ENCODE measurements at places on chromosomes 11 and 22. TPM values are rescaled to one million over a fixed set of nuclear protein-coding genes. Genes with fewer than 3 reads are reported as not detected.
A peak's percentile ranks its signal among the peaks of the same experiment; 100 is the strongest.

NELL1 gene
- total RNA-seq, result not detected

ESAM gene
- total RNA-seq, result 26.5 TPM

TSPAN18 gene
- 2.8 TPM for total RNA-seq

ASPHD2 gene
- total RNA-seq, result 28.0 TPM

MAML2 gene
- 24.9 TPM for total RNA-seq

GRCh38 chr11:88384004-88384668, 46.6 kb upstream of the CTSC start:
- peaks cover 4% of the 10 kb centered on the region for H3K4me1 ChIP-seq
- no peak overlapping the region for H3K27ac ChIP-seq
- H3K27me3 ChIP-seq, result no peaks in the 10 kb centered on the region
- no peaks in the 10 kb centered on the region for H3K36me3 ChIP-seq
- DNase-seq, result no peak

DNA sequence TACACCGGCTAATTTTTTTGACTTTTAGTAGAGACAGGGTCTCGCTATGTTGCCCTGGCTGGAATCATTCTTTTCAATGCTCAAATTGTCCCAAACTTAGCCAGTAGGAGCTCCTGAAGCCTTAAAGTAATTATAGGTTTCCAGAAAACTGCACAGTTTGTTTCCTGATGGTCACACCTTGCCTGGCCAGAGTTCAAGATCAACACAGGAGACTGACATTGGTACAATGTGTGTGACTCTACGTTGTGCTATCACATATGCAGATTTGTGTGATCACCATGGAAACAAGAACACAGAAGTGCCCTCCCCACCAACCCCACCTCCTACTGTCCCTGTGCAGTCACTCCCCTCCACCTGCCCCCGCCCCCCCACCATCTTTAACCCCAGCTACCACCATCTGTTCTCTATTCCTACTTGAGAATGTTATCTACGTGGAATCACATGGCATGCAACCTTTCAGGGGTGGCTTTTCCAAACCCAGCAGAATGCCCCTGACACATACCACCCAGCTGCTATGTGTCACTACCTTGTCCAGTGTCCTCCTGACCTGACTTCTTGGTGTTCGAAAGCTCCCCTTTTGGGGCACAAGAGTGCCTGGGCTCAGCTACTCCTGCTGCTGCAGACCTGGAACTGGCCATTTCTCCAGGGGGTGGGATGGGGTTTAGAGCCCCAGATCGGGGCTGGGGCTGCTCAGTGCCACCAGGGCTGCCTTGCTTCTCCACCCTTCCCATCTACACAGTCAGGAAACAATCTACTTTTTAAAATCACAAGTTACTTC, 6.1 kb upstream of the NAP1L4 start:
- DNase-seq, result peak; percentile 37
- peaks cover 33% of the 10 kb centered on the region for H3K36me3 ChIP-seq
- peaks cover 35% of the 10 kb centered on the region for H3K4me1 ChIP-seq
- no peak overlapping the region for H3K4me3 ChIP-seq
- no peaks in the 10 kb centered on the region for H3K27me3 ChIP-seq
- H3K27ac ChIP-seq, result no peak overlapping the region

- H3K27me3 ChIP-seq, result peaks cover 43% of the 10 kb centered on the region
- peaks cover 44% of the 10 kb centered on the region for H3K4me1 ChIP-seq
- DNase-seq, result peak; percentile 90
- no peaks in the 10 kb centered on the region for H3K36me3 ChIP-seq
- H3K27ac ChIP-seq, result peak overlapping the region; percentile 69
- H3K4me3 ChIP-seq, result peak overlapping the region; percentile 45
Measured at GRCh38 chr11:64745521-64746328, 1.8 kb upstream of the RASGRP2 start.

GRCh38 chr11:14119357-14119756, 156.8 kb downstream of the SPON1 start:
- no peaks in the 10 kb centered on the region for H3K36me3 ChIP-seq
- H3K4me3 ChIP-seq, result no peak overlapping the region
- no peak for DNase-seq

DNA sequence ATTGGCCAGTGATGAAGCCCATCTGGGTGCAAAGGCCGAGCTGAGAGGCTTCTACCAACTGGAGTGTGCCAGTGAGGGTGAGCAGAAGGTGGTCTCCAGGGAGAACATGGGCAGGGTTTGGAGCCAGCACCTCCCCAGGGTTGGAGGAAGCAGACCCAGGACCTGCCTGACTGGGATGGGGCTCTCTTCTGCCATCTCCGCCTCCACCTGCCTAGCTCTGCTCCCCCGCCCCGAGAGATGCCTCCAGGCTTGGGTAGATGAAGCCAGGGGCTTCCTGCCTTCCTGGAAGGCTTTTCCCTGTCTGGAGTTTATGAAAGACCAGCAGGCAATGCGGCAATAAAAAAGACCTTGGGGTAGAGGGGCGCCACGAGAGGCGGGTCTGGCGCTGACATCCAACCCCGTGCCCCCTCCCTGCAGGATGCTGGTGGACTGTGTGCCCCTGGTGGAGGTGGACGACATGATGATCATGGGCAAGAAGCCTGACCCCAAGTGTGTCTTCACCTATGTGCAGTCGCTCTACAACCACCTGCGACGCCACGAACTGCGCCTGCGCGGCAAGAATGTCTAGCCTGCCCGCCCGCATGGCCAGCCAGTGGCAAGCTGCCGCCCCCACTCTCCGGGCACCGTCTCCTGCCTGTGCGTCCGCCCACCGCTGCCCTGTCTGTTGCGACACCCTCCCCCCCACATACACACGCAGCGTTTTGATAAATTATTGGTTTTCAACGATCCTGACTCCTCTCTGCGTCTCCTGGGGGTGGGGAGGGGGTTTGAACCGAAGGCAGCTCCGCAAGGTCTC, 3.3 kb downstream of the SELENOM start:
- H3K27me3 ChIP-seq, result no peaks in the 10 kb centered on the region
- H3K4me1 ChIP-seq, result peaks cover 47% of the 10 kb centered on the region
- H3K27ac ChIP-seq, result peak overlapping the region; percentile 76
- no peak for DNase-seq
- H3K4me3 ChIP-seq, result no peak overlapping the region

GRCh38 chr11:87493516-87493915, 455.8 kb downstream of the TMEM135 start:
- H3K4me1 ChIP-seq, result no peaks in the 10 kb centered on the region
- DNase-seq, result no peak
- no peak overlapping the region for H3K27ac ChIP-seq
- no peaks in the 10 kb centered on the region for H3K27me3 ChIP-seq

- peak overlapping the region; percentile 28 for H3K4me3 ChIP-seq
- no peaks in the 10 kb centered on the region for H3K36me3 ChIP-seq
- H3K4me1 ChIP-seq, result peaks cover 67% of the 10 kb centered on the region
- DNase-seq, result no peak
Measured at GRCh38 chr11:128497061-128497775, 90.1 kb downstream of the ETS1 start.

DNA sequence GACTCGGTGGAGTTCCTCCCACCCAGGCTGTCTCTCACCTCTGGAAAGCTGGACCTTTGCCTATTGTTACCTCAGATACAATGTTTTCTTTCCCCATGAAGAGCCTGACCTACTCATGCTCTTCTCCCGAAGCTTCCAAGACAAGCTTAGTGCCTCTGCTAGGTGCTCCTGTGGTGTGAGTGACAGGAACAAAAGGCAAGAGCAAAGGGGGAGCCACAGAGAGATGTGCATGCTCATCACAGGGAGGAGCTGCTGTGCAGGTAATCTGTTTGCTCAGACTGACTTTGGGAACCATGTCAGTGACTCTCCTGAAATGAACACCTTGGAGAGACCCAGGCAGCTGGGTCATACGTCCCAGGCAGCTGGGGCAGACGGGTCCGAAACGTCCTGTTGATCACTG, 53.6 kb upstream of the VSTM5 start:
- no peak for DNase-seq
- no peaks in the 10 kb centered on the region for H3K4me1 ChIP-seq
- no peak overlapping the region for H3K4me3 ChIP-seq
- no peak overlapping the region for H3K27ac ChIP-seq

Data from suprapubic skin (tissue), 4 donors.